ENCODE measurements at places on chromosomes 3 and 15.

DNA sequence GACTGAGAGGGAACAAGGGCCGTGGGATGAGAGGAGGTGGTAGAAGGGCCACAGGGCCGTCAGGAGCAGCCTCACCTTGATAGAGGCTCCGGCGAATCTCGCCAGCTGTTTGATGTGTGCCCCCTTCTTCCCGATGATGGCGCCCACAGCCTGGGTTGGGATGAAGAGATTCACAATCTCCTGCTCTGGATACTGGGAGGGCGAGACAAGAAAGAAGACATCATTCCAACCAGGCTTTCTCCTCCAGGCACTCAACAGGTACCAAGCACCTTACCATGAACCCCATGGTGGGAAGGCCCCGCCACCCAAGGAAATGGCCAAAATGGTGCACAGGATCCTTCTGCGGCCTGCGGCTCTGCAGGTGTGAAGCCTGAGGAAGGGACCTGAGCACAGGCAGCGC is 71.1 kb downstream of the SENP2 start:
- no peak for DNase-seq

- no peak for DNase-seq
Observed at GRCh38 chr3:126052196-126053058, 31.5 kb downstream of the SLC41A3 start.

GRCh38 chr3:12959838-12960378 is 113.3 kb downstream of the IQSEC1 start:
- DNase-seq = no peak

- no peak for DNase-seq
Observed at GRCh38 chr3:159007331-159007730, 205.5 kb downstream of the MFSD1 start.

- DNase-seq = no peak
Observed at GRCh38 chr15:52557274-52557641, 11.6 kb downstream of the ARPP19 start.

DNA sequence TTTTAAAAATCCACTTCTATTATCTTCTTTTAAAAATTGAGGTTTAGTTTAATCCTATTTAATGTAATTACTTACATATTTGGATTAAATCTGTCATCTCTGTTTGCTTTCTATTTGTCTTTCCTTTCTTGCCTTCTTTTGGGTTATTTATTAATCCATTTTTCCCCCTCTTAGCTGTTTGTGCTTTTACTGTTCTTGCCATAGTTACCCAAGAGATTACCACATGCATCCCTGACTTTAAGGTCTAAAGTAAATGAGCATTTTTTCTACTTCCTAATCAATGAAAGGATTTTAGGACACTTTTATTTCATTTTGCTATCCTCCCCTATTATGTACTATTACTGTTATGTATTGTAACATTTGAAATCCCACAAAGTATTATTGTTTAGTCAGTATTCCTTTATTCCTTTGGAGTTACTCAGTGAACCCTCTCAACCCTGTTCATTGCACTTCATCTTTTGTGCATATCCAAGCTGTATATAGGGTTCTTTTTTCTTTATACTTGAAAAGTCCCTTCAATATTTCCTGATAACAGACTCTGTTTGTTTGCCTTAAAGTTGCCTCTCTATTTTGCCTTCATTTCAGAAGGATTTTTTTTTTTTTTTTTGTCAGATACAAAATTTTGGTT is 62.7 kb downstream of the MEF2A start:
- no peak for DNase-seq

- DNase-seq = no peak
Observed at GRCh38 chr3:194078045-194078821, 57.7 kb upstream of the HES1 start.

DNA sequence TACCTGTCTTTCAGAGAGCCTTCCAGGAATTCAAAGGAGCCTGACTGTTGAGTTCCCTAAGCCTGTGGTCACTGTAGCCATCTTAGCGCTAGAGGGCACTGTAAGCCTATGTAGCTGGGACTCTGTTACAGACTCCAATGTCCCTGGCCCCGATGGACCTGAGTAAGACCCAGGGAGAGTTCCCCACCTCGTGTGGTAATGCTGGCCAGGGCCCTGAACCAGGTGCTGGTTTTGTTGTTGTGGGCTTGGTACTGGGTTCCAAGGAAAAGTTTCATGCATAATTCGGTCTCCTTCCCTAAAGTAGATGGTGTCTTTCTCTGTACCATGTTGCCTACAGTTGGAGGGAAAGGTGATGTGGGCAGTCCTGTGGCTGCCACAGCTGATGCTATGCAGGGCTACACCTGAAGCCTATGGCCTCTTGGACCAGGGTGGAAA is 32.4 kb downstream of the CDAN1 start:
- DNase-seq = peak; percentile 15

DNA sequence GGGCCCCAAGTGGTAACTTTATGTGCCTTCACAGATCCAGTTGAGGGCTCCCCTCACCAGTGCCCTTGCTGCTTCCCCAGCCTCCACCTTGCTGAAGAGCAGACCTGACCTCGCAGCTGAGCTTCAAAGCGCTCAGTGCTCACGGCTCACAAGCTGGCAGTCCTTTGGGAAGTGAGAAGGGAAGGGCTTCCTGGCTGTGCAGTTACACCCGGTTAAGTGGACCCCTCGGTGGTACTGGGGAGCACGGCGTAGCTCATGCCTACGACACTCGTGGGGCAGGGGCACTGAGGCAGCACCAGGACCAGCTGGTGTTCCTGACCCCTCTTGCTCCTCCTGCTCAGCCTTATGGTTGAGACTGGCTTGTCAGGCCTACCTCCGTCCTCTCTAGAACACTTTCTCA is 629.0 kb upstream of the TBL1XR1 start:
- no peak for DNase-seq

DNA sequence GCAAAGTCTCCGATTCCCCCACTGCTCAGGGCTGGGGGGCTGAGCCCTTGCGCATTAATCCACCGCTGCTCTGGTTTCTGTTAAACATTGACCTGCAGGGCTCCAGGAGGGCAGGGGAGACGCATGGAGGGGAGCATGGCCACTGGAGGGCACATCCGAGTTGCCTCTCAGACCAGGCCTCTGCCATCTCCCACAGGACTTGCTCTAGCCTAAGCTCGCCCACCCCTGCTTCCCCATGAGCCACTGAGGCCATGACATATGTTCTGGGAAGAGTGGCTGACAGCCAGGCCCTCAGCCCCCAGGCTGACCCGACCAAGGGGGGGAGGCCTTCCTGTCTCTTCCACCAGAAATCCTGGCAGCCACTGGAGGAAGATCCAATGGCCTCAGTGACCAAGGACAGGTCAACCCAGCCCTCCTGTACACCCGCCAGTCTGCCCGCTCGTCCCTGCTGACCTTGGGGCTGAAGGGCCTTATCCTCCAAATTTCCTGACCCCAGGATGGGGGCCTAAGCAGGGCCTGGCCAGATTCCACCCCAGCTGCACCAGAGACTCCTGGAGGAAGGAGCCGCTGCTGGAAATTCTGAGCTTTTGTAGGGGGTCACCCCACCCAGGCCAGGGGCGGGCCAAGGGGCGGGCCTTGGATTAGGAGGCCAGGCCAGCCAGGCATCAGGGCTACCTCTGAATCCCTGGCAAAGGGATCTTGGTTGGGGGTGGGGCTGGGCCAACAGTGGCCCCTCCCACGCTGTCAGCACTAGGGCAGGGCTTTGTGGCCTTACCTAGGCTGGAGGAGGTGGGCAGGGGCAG is at the start of gene HYAL1:
TSS of gene HYAL1 (minus strand) at position 562 of the 803 bp plus-strand sequence. CDS start 618 bp downstream, outside the sequence.
- DNase-seq = no peak

DNA sequence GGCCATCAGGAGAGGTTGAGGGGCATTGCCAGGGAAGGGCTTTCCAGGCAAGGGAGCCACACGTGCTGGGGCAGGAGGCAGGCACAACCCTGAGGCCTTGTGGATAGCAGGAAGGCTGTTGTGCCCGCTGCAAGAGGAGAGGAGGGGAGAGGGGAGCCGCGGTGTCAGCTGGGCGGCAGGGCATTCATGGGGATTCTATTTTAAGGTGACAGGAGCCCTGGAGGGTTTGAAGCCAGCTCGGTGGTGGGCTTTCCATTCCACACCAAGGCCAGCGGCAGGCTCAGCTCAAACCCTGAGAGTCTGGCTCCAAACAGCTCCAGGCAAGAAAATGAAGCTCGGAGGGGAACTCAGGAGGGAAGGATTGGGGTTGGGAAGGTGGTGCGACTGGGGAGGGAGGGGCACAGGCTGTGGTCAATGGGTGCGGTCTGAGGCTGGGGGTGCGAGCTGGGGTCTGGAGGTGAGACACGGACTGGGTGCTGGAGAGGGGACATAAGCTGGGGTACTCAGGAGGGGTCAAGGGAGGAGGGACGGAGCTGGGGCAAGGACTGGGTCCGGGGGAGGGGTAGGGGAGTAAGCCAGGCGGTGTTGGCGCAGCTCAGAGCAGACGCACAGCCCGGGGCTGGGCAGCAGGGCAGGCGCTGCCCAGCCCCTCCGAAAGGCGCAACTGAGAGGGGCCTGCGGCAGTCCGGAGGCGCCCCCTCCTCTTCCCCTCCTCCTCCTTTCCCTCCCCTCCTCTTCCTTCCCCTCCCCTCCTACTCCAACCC is 43.4 kb downstream of the TPRA1 start:
- DNase-seq = no peak

DNA sequence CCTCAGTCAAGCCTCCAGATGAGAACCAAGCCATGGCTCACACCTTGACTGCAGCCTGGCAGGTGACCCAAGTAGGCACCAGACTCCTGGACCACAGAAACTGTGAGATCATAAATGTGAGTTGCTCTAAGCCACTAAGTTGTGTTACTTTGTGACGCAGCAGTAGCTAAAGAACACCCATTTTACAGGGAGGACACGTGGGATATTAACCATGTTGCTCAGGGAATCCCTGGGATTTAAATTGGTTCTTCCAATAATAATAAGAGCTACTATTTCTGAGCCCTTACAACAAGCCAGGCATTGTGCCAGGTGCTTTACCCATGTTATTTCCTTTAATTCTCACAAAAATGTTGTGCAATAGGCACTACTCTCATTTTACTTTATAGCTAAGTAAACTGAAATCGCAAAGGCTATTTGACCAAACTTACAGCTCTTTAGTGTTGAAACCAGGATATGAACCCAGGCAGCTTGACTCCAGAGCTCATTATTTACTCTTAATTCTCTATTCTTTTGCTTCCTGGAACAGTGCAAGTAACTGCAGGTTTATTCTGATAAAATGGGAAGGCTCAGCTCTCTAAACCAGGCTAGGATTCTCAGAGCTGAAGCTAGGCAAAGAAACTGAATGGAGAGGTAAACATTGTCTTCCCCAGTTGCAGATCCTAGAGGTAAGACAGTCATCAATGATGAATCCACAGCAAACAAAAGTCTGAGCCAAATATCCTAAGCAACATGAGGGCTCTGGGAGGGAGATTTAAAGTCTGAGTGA is 294.4 kb downstream of the KBTBD8 start:
- DNase-seq = no peak

- no peak for DNase-seq
Observed at GRCh38 chr3:10328460-10329071, 7.7 kb upstream of the SEC13 start.

Measured in HS-5 (cell line).